ENCODE measurements at places on chromosomes 1 and 21. TPM values are rescaled to one million over a fixed set of nuclear protein-coding genes. Genes with fewer than 3 reads are reported as not detected.

GRCh38 chr21:29195981-29196669 lies 65.7 kb downstream of the MAP3K7CL start:
- DNase-seq, result peak; percentile 96

The IFNLR1 gene
- total RNA-seq, result 1.3 TPM

DNA sequence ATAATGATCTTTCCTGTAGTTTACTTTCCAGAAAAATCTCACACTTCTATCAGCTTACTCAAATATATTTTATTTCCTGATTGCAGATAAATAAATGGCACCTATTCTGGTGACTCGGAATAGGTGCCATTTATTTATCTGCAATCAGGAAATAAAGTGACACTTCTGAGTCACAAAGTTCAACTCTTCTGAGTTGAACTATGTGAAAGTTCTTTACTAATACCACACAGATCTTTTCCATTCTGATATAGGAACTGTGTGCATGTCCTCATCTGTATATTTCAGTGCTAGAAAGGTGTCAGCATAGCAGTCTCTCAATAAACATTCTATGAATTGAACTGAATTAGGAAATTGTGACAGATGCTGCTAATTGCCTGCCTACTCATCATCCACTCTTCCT lies 4.9 kb upstream of the VCAM1 start:
- no peak for DNase-seq

The SPSB1 gene
- 15.0 TPM for total RNA-seq

DNA sequence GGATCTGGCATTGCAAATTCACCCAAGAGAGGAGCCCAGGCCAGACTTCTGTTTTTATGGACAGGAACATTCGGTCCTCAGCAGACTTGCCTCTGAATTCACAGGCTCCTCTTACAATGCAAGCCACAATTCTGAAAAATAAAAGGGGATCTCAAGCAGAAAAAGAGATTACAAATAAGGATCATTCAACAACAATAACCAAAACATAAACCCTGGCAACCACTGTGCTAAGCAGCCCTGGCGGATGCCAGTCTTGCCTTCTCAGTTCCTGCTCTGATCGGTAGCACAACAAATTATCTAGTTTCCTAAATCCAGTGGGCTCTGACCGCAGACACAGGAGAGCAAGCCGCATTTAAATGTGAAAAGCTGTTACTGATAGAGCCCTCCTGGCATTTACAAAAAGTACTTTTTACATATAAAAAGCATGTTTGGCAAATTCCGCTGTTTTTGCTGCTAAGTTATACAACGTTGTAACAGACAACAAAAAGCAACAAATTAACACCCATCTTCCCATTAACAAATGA lies 123.4 kb upstream of the FOXD3 start:
- DNase-seq, result no peak

DNA sequence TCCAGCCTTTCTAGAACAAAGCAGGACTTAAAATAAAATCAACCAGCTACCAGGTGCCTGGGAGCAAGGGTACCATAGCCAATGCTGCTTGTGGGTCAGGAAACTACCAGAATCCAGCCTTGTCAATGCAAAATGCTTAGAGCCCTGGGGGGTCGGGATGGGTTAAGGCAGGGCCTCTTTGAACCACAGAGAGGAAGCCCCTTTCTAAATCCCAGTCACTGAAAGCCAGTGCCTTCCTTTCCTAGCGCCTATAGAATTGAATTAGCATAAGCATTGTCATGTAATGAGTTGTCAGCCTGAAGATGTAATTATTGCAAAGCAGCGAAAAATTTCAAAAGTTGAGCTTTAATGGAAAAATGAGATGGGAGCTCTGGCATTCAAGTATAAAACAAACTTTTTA lies 176.6 kb upstream of the DAB1 start:
- DNase-seq, result no peak

DNA sequence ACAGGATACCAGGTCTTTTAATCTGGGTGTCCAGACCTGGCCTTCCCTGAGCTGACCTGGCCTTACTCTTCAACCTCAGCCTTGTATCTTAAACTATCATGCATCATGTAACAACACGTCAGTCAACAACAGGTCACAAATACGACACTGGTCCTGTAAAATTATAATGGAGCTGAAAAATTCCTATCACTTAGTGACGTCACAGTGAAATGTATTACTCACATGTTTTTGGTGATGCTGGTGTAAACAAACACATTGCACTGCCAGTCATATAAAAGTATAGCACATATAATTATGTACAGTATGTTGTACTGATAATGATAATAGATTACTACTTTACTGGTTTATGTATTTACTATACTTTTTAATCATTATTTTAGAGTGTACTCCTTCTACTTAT lies 31.5 kb downstream of the ESRRG start:
- no peak for DNase-seq

DNA sequence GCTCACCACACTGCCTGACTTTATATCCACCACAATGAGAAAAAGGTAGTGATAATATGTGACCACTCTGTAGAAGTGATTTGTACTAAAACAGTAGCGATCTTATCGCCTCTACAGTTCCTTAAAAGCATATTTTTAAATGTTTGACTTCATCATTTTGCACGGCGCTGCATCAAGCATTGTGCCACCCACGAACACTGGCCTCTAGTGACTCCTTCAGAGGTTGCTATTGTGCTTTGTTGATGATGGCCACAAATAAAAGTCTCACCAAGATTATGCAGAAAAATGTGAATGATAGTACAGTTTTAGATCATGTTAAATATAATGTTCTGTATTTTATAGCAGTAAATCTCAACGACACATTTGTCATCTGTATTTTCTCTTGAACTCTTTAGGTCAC lies 186.5 kb upstream of the NCAM2 start:
- DNase-seq, result no peak

The IL23R gene
- not detected for total RNA-seq

The GBP4 gene
- total RNA-seq, result 8.3 TPM

The UQCRHL gene
- 4.1 TPM for total RNA-seq

The NBPF20 gene
- total RNA-seq, result 2.5 TPM

The GJA8 gene
- total RNA-seq, result not detected

GRCh38 chr1:112589766-112590165 lies 29.2 kb downstream of the ST7L start:
- no peak for DNase-seq

The S100A14 gene
- not detected for total RNA-seq

GRCh38 chr1:100164216-100164615 lies 13.8 kb downstream of the LRRC39 start:
- DNase-seq, result no peak

The NBPF15 gene
- total RNA-seq, result 19.7 TPM

The TTC24 gene
- total RNA-seq, result not detected

- no peak for DNase-seq
Measured at GRCh38 chr1:25477448-25478034, 46.8 kb downstream of the MACO1 start.

The OR2G3 gene
- total RNA-seq, result not detected

The RWDD3 gene
- 40.3 TPM for total RNA-seq

The HAX1 gene
- total RNA-seq, result 155 TPM

The F5 gene
- total RNA-seq, result not detected

GRCh38 chr1:216049741-216050430 lies 373.4 kb downstream of the USH2A start:
- no peak for DNase-seq

GRCh38 chr1:189686288-189686687 lies 791.4 kb downstream of the BRINP3 start:
- no peak for DNase-seq

GRCh38 chr1:116710420-116711262 lies 43.1 kb upstream of the IGSF3 start:
- no peak for DNase-seq

- no peak for DNase-seq
Measured at GRCh38 chr21:29208682-29209059, 78.2 kb downstream of the MAP3K7CL start.

GRCh38 chr1:200626853-200627534 lies 6.4 kb upstream of the KIF14 start:
- DNase-seq, result no peak

The OR2T35 gene
- total RNA-seq, result not detected

GRCh38 chr21:29812947-29813346 lies 126.8 kb downstream of the GRIK1 start:
- no peak for DNase-seq

DNA sequence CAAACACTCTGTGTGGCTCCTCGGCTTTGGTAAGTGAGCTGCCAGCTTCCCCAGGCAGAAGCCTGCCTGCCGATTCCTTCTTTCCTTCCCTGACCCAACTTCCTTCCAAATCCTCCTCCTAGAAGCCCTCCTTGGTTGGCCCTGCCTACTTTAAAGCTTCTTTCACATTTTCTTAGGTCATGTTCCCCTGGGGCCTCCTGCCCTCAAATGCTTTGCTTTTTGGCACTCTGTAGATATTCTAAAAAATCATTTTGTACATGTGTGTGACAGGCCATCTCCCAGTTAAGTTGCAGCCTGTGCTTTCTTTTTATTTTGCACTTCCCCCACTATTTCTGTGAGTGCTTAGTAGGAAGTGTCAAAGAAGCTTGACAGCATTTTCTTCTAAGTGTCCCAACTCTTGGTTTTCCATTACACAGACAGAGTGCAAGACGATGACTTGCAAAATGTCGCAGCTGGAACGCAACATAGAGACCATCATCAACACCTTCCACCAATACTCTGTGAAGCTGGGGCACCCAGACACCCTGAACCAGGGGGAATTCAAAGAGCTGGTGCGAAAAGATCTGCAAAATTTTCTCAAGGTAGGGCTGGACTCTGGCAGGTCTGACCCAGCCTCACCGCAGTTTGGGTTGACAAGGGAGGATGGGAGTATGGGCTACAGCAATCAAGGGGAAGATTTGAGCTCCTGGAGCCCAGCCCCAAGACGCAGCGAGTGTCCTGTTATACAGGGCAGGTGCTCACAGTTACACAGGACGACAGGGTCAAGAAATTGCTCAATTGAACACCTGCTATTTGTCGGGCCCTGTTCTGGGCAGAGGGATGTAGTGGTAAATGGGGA lies at the start of gene S100A9:
Gene S100A9, plus strand, starts transcription at position 2 of the 838 bp plus-strand sequence. Its CDS starts 430 bp downstream, at position 432.
- no peak for DNase-seq

The IL24 gene
- 0.11 TPM for total RNA-seq

- no peak for DNase-seq
Measured at GRCh38 chr1:177858332-177858821, 111.5 kb downstream of the SEC16B start.

DNA sequence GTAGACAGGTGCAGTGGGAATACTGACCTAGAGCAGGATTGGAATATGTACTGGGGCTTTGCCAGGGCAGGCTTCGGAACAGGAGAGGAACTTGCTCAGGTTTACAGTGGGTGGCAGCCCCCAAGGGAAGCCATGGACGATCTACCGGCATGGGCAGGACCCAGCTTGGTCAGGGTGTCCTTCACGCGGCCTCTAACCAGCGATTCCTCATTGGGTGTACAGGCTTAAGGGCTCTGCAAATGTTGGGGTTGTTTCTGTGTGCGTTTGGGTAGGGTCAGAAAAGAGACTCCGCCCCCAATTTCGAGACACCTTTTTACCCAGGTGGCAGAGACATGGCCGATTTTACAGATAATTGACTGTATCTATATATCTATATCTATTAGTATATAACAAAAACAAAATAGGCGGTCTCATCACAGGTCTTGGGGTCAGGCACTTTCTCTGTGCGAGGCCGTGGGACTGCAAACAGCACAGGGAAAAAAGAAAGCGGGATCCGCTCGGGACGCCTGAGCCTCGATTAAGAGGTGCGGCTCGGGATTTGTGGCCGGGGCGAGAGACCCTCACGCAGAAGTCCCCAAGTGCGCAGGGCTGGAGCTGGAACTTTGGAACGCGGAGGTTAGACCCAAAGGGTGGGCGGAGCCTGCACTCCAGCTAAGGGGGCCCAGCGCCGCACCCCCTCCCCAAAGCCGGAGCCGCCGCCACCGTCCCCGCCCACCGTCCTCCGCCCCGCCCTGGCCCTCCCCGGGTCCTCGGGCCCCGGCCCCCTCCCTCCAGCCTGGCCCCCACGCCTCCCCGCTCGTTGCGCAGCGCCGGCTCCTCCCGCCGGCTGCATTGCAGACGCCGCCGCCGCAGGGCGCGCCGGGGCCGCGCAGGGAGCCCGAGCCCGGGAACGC lies 67.5 kb upstream of the VAMP3 start:
- peak; percentile 40 for DNase-seq
